ENCODE measurements at places on chromosomes 7 and 10.

DNA sequence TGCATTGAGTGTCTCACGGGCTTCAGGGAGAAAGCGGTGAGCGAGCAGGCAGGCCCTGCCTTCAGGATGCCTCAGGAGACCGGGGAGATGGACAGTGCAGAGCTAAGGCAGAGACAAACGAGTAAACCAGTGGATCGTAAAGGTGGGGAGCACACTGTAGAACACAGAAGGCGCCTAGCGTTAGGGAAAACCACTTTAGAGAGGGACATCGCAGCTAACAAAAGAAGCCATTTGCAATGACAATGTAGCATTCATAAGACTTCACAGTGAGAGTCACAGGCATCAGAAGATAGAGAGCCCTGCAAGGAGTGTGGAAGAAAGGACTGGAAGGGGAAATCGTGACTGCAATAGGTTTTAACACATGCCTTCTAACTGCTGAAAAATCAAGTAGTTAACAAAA is 54.9 kb upstream of the TMEM273 start:
- DNase-seq: no peak

DNA sequence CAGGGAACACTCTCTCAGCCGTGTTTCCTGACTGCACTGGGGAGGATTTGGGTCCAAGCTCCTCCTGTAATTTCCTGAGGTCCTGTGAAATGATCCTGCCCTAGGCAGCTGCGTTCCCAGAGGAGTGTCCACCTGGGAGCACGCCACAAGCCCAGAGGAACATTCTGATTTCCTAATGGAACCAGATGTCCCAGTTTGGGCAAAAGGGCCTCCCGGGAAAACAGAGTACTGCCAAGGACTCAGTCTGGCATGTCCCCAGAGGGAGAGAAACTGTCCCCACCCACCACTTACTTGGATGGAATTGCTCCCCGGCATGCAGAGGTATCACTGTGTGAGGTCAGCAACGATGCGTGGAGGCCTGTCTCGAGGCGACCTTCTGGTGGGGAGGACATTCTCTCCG is 34.5 kb downstream of the ASB13 start:
- DNase-seq: no peak

GRCh38 chr7:79377097-79377496 is 76.4 kb downstream of the MAGI2 start:
- no peak for DNase-seq

DNA sequence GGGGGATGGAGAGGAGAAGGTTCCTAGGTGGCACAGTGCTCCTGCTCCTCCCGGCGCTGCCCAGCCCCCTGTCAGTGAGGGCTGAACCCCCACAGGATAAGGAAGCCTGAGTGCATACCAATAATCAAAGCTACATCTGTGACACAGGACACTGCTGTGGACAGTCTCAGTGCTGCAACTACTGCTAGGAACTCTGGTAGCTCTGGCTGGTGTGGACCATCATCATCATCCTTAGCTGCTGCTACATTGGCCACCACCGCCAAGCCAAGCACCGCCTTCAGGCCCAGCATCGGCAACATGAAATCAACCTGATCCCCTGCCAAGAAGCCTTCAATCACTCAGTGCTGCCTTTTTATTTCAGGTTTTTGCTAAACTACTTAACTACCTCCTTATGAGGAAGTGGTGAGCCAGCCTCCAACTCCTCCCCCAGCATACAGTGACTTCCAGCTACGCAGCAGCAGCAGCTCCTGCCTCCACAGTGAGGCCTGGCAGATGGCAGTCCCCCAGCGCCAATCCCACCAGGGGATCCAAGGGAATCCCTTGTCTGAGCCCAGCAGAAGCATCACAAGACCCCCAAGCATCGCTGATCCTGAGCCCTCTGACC is 32.1 kb upstream of the SLC26A4 start:
- no peak for DNase-seq
